SK-N-MC (cell line): ENCODE measurements at places on chromosomes 5 and 9.

GRCh38 chr5:154756009-154756867 is 1.1 kb downstream of the LARP1 start:
- DNase-seq = no peak

- DNase-seq = no peak
These were observed 251.0 kb downstream of the NR3C1 start for GRCh38 chr5:143152445-143152844.

- no peak for DNase-seq
These were observed 123.6 kb downstream of the SEMA6A start for GRCh38 chr5:116451066-116451465.

DNA sequence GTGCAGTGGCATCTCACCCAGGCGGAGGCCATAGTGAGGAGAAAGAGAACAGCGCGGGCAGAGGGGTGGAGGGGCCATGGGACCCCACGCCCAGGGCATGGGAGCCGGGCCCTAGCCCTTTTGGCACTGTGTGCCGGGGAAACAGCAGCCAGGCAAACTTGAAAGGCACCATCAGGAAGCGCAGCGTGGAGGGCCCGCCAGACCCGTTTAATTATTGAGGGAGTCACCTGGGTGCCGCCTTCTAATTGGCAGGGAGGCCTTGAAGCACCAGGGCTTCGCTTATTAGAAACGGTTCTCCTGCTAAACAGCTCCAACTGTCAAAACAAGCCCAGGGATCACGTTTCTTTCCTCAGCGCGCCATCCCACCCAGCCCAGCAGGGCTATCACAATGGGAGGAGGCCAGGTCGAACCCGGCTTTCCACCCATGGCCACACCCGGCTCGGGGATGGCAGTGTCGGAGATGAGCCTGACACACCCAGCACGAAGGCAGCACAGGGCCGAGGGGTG is 104.6 kb upstream of the SARDH start:
- no peak for DNase-seq

GRCh38 chr5:141713616-141714309 is 31.7 kb upstream of the ARAP3 start:
- no peak for DNase-seq

GRCh38 chr9:95783426-95783975 is 92.0 kb upstream of the ERCC6L2 start:
- no peak for DNase-seq

- no peak for DNase-seq
These were observed 168.5 kb upstream of the FER start for GRCh38 chr5:108579236-108579635.

GRCh38 chr9:136615631-136616306 is 46.9 kb upstream of the EGFL7 start:
- no peak for DNase-seq

GRCh38 chr5:5645198-5645597 is 222.7 kb downstream of the ICE1 start:
- no peak for DNase-seq

DNA sequence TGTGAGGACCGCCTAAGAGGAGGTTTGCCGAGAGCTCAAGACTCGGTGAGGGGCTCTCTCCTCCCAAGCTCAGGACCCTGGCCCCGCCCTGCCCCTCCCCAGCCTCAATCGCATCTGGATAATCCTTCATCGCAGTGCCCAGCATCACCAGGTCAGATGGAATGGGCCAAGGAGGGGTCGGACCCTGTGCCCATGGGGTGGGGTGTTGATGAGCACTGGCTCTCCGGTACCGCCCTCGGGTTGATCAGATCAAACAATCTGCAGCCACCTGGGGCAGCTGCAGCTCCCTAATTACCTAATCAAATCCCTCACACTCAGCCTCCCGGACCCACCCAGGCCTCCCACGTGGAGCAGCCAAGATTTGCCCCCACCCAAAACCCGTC is 24.4 kb upstream of the TDRD7 start:
- no peak for DNase-seq

- no peak for DNase-seq
These were observed 943 bp downstream of the STING1 start for GRCh38 chr5:139481580-139482049.

DNA sequence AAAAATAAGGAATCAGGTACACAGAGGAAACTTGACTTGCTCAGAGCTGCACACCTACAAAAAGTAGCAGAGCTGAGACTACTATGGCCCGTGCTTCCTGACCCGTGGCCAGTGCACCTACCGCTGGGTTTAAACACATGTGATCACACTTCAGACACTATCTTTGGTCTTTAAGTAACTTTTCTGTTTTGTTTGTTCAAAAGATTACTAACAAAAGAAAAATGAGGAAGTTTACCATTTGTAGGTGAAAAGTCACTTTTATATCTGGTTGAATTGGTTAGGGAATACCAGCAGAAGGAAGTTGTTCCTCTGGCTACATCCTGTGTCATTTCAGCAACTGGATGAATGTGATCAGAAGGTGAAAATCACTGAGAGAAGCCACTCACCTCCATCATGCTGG is 6.5 kb upstream of the SYK start:
- DNase-seq = no peak

- DNase-seq = no peak
These were observed 69.1 kb downstream of the DEPDC1B start for GRCh38 chr5:60630836-60631235.

- DNase-seq = no peak
These were observed 54.2 kb downstream of the LRSAM1 start for GRCh38 chr9:127505396-127506116.

DNA sequence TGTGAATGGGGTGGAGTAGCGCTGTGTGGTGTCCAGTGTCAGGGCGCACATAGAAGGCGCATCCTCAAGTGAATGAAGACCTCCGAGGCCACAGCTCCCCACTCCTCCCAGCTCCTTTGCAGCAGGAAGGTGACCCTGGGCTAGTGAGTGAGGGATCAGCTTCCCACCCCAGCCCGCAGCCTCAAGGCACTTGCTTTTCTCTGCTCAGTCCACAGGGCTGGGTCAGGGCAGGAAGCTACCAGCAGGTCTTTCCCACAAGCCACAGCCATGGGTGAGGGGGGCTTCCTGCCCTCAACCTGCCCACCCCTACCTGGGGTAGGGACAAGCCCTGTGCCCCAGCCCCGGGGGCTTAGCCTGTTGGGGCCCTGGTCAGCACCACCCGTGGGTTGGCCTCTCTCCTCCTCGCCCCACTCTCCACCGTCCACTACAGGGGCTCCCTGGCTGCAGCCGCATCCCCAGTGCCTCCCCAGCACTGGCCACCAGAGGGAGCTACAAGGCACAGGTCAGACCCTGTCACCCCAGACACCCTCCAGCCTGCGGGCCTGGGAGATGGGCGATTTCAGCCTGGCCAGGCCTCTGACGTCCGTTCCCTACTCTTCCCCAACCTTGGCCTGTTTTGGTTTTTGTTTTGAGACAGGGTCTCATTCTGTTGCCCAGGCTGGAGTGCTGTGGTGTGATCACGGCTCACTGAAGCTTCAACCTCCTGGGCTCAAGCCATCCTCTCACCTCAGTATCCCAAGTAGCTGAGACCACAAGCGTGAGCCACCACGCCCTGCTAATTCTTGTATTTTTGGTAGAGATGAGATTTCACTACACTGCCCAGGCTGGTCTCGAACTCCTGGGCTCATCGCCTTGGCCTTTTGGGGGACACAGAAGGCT is 1.3 kb upstream of the ABCA2 start:
- no peak for DNase-seq

- DNase-seq = no peak
These were observed 2.2 kb downstream of the AIF1L start for GRCh38 chr9:131098391-131099101.

GRCh38 chr5:116861097-116861496 is 286.5 kb upstream of the SEMA6A start:
- DNase-seq = no peak

DNA sequence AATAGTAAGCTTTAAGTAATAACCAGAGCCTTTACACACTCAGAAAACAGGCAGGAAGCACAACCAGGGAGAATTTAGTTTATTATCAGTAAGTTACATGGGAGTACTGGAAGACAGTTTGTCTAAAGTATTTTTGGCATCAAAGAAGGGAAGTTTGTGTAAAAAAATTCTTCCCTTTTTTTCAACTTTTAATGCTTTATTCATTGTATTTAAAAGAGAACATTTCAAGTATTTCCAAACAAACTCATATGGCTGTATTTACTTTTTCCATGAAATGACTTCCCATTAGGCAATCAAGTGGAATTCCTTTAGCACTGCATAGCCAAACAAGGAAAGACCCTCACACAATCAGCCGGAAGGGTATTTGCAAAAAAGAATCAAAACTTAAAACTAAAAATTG is 26.7 kb downstream of the RNF145 start:
- no peak for DNase-seq

GRCh38 chr9:9920425-9921060 is 692.3 kb downstream of the PTPRD start:
- DNase-seq = no peak

GRCh38 chr5:85843535-85843934 is 774.2 kb upstream of the COX7C start:
- DNase-seq = no peak

GRCh38 chr9:129442803-129443511 is 177.9 kb downstream of the C9orf50 start:
- no peak for DNase-seq

- no peak for DNase-seq
These were observed 143.0 kb upstream of the EGFLAM start for GRCh38 chr5:38115318-38115827.

DNA sequence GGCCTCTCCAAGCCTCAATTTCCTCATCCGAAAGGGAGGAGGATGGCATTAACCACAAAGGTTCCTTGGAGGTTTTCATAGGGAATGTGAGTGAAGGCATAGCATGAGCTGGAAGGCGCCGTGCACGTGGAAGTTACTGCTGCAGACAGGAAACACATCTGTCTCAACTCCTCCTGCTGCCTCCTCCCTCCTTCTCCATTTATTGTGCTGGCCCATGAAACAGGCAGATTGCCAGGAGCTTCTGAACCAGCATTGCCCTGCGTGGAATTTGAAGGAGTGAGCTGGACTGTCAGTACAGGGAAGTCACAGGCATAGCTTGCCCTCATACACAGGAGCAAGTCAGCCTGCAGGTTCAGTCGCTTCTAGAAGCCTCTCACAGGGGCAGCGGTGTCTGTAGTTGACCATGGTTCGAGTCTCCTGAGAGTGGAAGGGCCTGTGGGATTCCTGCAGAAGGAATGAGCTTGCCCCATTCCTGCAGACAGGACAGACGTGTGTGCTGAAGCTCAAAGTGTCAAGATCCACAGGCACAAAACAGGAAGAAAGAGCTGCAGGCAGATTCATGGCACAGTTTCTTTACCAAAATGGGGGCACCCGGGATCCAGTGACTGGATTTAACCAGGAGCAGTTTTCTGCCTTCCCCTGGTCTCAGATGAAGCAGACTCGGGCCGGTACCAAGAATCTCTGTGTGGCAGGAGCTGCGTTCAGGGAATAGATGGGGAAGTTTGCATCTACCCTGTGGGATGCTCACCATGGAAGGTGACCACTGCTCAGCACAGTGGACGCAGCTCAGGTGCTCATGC is 48.7 kb upstream of the CTSL start:
- DNase-seq = no peak

DNA sequence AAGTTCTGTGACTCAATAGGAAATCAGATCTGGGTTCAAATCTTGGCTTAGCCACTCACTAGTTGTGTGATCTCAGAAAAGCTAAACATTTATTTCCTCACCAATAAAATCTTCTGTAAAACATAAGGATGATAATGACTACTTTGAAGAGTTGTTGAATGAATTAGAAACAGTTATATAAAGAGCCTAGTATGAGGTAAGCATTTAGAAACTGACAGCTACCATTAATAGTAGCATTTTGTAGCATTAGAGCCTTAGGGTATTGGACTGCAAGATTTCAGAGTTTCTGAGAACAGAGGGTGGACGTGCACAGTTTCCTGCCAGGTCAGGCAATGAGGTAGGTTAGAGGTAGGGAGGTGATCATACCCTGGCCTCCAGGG is 293.2 kb downstream of the CWC27 start:
- DNase-seq = no peak

DNA sequence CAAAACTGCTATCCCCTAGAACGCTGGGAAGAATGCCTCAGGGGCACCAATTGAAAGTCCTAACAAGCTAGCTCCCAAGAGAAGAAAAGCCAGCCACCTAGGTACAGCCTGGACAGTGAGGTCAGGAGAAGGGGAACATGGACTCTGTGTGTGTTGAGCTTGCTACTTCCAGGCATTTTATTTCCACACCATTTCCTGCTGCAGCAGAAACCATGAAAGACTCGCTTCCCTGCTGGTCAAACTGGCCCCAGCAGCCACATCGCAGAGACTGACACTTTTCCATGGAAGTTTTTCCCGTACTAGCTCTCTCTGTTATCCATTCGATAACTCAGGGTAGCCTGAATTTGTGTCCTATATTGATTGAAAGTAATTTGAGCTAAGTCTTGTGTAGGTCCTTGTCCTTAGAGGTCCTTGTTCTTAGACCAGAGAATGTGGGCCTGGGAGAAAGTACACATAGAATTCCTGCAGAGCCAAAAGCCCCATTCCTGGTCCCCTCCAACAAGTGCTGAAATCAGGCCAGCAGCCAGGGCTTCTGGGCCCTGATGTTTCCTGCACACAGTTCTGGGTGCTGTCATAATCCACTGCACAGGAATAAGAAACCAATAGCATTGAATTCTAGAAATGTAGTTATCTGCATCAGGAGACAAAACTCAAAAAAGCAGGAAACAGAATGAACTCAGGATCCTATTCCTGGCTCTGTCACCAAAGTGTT is 96.6 kb downstream of the BRINP1 start:
- no peak for DNase-seq

DNA sequence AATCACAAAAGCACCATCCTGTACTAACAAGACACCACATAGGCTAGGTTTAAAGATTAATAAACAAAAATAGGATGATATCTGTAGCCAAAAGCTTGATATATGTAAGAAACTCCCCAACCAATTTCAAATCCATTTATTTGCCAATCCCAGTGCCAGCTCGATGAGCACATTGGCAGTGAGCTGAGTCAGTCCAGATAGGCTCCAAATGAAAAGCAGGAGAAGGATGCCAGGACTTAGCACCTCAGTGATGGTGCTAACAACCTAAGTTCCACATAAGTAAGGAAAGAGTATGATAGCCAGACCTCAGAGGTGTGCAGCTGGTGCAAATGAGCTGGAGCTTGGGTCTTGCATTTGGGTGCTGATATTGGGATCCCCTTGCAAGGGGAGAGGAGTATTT is 158.1 kb downstream of the SIL1 start:
- DNase-seq = no peak

- DNase-seq = no peak
These were observed 214.7 kb downstream of the MAST4 start for GRCh38 chr5:66810848-66811261.

- no peak for DNase-seq
These were observed 41.3 kb upstream of the CDKN2AIPNL start for GRCh38 chr5:134453016-134453415.

- no peak for DNase-seq
These were observed 149.6 kb downstream of the DROSHA start for GRCh38 chr5:31382051-31382878.

DNA sequence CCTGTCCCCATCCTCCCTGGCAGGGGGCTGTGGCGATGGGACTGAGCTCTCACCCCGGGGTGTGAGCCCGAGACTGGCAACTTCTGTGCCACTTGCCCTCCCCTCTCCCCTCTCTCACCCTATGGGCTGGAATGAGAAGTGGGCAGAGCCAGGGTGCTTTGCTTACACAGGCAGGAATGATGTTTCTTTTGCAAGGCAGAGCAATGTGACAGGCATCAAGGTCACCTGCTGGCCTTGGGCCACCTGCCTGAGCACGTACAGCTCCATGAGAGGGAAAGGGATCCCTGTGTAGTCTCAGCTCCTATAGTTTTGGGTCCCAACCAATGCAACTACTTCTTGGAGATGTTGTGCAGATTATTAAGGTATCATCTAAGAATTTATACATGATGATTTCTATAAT is 252.8 kb upstream of the DAP start:
- DNase-seq = no peak
